ENCODE measurements at places on chromosomes 3 and 15. TPM values are rescaled to one million over a fixed set of nuclear protein-coding genes. Genes with fewer than 3 reads are reported as not detected.

Gene TICRR
- 10.1 TPM for total RNA-seq

Gene PRKCI
- 41.8 TPM for total RNA-seq

Gene GHRL
- 0.13 TPM for total RNA-seq

GRCh38 chr3:109902549-109902948, 565.2 kb upstream of the DPPA4 start:
- no peak for DNase-seq

DNA sequence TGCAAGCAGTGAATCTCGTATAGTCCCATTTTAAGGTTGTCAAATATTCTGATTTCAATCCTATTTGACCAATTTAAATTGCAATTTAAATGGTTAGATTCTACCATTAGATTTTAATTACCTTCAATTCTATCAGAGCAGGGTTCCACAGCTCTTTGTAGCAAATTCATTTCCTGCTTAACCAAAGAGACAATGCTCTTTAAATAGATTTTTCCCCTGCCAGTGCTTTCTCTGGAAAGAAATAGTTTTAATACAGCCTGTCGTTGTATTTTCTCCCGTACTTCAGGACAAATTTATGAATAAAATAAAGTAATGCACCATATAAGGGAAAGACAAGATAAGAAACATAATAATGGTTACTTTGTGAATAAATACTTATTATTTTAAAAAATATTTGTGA, 62.8 kb downstream of the ZPLD1 start:
- DNase-seq, result no peak

GRCh38 chr3:20406611-20407011, 220.6 kb upstream of the SGO1 start:
- DNase-seq, result peak; percentile 47

DNA sequence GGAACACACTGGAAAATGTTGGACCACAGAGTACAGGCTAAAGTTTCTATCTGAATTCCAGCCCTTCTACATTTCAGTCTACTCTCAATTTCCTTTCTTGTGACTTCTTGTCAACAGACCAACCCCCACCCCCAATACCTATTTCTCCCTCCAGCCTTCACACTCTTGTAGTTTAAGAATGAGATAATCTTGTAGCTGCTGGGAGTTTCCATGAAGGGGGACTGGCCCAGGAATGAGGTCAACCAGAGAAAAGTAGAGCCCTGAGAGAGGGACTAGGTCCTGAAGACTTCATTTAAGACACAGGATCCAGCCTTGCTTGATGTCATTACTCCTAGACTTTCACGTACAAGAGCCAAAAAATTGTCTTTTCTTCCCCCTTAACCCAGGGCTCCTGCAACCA, 29.5 kb upstream of the FAM107A start:
- no peak for DNase-seq

DNA sequence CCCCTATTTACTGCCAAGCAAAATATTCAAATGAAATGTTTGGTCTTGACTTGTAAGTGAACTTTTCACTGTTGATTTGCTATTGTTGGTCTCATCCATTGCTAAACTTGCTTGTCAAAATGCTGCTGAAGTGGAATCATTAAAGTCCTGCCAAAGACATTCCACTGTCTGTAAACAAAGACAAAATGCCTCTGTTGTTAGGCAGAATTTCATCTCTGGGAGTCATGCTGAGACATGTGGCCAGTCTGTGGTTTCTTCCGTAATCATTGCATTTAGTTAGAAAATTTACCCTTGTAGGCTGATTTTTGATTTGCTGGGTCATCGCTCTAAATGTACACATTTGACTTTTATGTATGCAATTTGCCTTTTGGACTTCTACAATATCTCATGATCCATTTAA, 577.7 kb downstream of the MECOM start:
- peak; percentile 85 for DNase-seq
